Hepatocyte (in vitro differentiated cells): ENCODE measurements at places on chromosomes 1 and 21.
A peak's percentile ranks its signal among the peaks of the same experiment; 100 is the strongest.

GRCh38 chr1:20493309-20493708, 7.3 kb upstream of the CAMK2N1 start:
- DNase-seq = no peak

- no peak for DNase-seq
Observed at GRCh38 chr1:31665234-31665878, 20.7 kb upstream of the PEF1 start.

DNA sequence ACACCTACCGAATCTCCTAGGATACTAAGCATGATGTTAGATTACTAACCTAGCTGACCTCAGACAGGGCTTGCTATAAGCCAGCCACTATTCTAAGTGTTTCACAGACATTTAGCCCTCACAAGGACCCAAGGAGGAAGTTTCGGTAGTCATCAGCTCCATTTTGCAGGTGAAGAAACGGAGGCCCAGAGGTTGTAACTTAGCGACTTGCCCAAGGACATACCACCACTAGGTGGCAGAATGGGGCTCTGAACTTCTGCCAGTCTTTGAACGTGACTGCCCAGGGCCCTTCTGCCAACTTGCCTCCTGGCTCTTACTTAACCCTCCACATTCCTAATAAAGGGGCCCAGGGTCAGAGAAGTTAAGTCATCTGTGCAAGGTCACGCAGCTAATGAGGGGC, 283.5 kb downstream of the C1orf94 start:
- DNase-seq = peak; percentile 34

DNA sequence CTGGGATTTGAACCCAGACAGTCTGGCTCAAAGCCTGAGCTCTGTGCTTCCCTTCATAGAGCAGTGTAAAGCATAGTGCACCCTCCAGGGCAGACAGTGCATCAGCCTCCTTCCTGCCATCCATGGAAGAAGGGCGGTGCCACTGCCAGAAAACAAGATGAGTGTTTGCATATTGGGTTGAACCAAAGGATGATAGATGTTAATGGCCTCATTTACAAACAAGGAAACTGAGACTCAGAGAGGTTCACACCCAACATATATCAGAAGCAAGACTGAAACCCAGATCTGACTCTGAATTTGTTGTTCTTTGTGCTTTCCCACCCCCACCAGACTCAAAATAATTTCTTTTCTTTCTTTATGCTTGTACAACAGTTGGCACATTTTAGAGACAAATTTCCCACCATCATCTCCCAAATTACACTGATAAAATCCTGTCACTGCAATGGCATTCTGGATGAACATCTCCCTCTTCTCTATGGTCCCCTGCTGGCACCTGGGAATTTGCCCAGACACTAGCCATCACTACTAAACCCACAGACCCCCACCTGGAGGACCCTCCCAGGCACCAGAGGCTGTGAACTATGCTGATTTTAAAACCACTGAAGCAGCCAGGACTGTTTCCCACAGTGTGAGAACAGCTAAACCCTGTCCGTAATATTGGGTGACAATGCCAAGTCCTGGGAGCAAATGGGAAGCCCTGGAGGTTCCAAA, 45.4 kb upstream of the MPZL1 start:
- no peak for DNase-seq

DNA sequence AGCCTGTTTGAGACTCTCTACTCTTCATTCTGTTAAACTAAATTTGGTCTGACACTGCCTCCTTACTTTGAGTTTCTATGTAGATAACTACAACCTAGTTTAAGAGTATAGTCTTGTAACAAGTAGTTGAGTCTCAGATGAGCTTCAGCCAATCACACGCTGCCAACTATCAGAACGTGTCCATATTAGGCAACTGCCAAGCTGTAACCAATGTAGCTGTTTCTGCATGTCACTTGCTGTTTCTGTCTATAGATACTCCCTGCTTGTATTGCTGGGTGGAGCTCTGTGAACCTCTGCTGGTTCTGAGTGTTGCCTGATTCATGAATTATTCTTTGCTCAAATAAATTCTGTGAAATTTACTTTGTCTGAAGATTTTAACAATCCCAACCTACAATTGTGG, 452.6 kb upstream of the NR5A2 start:
- no peak for DNase-seq

DNA sequence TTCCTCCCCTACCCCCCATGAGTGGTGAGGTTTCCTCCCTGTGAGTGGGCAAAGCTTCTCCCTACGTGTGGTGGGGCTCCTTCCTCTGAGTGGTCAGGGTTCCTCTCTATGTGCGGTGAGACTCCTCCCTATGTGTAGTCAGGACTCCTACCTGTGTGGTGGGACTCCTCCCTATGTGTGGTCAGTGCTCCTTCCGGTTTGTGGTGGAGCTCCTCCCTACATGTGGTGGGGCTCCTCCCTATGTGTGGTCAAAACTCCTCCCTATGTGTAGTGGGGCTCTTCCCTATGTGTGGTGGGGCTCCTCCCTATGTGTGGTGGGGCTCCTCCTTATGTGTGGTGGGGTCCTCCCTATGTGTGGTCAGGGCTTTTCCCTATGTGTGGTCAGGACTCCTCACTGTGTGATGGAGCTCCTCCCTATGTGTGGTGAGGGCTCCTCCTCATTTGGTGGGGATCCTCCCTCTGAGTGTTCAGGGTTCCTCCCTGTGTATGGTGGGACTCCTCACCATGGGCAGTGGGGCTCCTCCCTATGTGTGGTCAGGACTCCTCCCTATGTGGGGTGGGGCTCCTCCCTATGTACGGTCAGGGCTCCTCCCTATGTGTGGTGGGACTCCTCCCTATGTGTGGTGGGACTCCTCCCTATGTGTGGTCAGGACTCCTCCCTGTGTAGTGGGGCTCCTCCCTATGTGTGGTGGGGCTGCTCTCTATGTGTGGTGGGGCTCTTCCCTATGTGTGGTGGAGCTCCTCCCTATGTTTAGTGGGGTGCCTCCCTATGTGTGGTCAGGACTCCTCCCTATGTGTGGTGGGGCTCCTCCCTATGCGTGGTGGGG, 29.1 kb downstream of the PRSS38 start:
- DNase-seq = no peak

GRCh38 chr1:213192026-213192425, 141.0 kb downstream of the RPS6KC1 start:
- DNase-seq = no peak

DNA sequence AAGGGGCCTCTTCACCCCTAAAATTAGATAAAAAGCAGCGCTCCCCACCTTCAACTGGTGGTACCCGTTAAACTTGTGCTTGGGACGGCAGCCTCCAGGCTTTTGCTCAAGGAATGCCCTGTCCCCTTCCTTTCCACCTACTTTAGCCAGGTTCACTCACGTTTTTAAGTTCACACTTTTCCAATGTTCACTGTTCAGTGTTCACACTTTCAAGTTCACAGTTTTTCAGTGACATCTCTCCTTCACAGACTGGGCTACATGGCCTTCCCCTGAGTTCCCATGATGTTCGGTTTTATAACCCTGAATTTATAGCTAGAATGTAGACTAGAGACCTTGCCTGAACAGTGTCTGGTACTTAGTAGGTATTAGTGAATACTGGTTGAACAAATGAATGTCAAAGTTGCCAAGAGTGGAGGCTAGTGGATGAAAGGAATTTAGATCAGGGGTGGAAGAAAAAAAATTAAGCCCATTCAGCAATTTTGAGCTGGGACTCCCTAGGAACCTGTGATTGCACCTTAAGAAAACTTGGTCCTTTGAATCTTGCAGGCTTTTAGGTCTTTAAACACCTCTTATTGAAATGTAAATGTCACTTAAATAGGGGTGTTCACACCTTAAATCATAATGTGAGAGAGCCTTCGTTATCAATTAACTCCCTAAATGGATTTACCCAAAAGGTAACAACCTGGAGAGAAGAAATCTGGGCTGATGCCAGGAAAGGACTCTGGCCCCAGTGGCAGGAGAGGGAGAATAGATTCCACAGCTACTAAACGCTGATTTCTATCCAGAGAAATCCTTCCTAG, 12.3 kb downstream of the BTG2 start:
- DNase-seq = no peak

DNA sequence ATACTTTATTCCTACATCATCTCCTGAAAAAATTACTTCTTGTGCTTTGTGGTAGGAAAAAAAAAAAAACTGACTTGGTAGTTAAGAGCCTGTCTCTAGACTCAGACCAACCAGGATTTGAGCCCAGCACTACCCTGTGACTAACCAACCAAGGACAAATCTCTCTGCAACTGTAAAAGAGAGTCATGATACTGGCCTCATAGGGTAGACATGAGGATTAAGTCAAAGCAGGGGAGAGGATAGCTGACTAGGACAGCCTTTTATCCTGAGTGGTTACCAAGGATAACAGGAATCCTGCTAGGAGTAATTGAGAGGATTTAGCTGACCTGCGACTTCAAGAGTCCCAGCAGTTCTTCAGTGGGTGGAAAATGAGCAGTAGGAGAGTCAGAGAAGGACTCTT, 112.8 kb downstream of the C1orf21 start:
- no peak for DNase-seq

DNA sequence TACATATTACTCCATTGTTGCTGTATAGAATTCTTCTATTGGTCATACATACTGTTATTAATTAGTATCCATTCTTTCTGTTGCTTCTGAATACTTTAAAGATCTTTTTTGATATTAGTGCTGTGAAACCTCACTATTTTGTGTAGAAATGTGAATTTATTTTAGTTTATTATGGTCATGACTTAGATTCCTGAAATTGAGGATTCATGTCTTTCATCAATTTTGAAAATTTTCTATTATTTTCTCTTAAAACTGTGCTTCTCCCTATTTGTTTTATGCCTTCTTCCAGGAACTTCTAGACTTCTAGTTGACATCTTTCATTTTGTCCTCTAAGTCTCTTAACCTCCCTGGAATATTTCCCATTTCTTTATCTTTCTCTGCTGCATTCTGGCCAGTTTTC, 113.1 kb downstream of the NTPCR start:
- no peak for DNase-seq
